ENCODE measurements at places on chromosomes 5 and 9. TPM values are rescaled to one million over a fixed set of nuclear protein-coding genes. Genes with fewer than 3 reads are reported as not detected.

FGF10 gene
- total RNA-seq: not detected

GPX3 gene
- not detected for total RNA-seq

CTXN3 gene
- not detected for total RNA-seq

DNA sequence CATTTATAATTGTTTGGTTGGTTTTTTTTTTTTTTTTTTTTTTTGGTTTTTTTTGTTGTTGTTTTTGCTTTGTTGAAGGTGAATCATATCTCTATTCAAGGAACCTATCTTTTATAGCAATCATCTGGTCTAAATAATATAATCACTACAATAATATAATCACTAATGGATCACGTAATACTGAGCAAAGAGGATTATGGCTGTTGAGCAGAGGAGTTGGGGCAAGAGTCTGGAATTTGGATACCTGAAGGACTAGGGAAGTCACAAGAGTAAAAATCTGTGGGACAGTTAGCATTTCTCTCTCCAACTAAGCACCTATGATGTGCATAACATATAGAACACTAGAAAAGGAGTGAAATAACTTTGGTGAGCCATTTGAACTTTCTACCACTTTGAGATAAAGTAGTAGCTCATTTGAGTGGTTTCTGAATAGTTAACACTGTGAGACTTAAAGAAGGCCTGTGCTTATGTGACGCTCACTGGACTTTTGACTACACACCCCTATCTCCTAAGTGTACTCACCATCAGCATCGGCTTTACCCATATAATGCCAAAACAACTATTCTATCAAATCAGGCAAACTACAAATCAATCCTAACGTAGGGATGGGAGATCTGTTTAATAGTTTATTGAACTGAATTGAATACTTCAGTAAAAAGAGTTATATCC lies 564.9 kb upstream of the TUSC1 start:
- DNase-seq: no peak
- H3K27me3 ChIP-seq: no peaks in the 10 kb centered on the region
- H3K27ac ChIP-seq: no peak overlapping the region
- H3K4me1 ChIP-seq: no peaks in the 10 kb centered on the region
- no peak overlapping the region for H3K4me3 ChIP-seq

GRCh38 chr5:77272206-77272605 lies 61.7 kb downstream of the PDE8B start:
- peaks cover 10% of the 10 kb centered on the region for H3K27me3 ChIP-seq
- peaks cover 6% of the 10 kb centered on the region for H3K4me1 ChIP-seq
- H3K36me3 ChIP-seq: no peaks in the 10 kb centered on the region
- DNase-seq: no peak

GRCh38 chr5:15664961-15665360 lies 165.0 kb downstream of the FBXL7 start:
- no peaks in the 10 kb centered on the region for H3K27me3 ChIP-seq
- H3K4me3 ChIP-seq: no peak overlapping the region
- H3K27ac ChIP-seq: no peak overlapping the region
- H3K36me3 ChIP-seq: no peaks in the 10 kb centered on the region
- DNase-seq: no peak

DNA sequence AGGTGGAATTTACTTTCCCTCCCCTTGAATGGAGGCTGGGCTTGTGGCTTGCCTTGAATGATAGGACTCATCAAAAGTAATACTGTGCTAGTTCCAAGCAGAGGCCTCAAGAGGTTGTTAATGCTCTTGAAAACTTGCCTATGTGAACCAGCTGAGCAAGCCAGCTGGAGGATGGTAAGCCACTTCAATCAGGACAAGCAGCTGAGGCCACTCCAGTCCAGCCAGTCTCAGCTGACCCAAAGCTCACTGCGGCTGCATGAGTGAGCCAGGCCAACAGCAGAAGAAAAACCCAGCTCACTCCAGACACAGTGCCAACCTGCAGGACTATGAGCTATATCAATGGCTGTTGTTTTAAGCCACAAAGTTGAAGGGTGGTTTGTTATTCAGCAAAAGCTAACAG lies 182.8 kb downstream of the MCTP1 start:
- no peaks in the 10 kb centered on the region for H3K4me1 ChIP-seq
- no peak overlapping the region for H3K4me3 ChIP-seq
- DNase-seq: no peak
- H3K27ac ChIP-seq: no peak overlapping the region

DNA sequence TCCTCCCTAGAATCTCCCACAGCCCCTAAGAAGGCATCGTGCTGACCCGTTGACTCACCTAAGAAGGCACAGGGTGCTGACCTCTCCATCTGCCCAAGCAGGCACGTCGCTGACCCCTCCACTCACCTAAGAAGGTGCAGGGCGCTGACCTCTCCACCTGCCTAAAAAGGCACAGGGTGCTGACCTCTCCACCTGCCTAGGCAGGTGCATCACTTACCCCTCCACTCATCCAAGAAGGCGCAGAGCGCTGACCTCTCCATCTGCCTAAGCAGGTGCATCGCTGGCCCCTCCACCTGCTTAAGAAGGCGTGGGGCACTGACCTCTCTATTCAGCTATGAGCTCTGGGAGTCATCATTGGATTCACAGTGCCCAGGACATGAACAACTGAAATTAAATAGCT lies 54.4 kb upstream of the FCN1 start:
- H3K36me3 ChIP-seq: no peaks in the 10 kb centered on the region
- no peak overlapping the region for H3K4me3 ChIP-seq
- H3K27ac ChIP-seq: no peak overlapping the region
- no peaks in the 10 kb centered on the region for H3K4me1 ChIP-seq

DNA sequence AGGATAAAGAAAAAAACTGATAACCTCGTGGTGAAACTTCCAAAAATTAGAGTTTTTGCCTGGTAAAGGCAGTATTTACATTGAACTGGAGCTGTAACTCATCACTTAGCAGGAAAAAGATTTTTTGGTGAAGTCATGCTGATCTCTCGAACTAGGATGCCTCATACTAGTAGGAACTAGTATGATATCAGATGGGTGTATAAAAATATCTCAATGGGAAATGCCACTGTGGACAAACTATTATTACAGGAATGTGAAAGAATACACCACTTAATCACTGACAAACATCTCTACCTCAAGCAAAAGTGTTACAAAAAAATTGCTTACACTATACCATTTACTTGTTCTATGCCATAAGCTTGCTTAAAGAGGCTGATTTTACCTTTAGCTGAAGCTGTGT lies 28.4 kb downstream of the RFX3 start:
- no peak overlapping the region for H3K4me3 ChIP-seq
- no peak for DNase-seq
- H3K36me3 ChIP-seq: peaks cover 7% of the 10 kb centered on the region

GRCh38 chr9:76904661-76905457 lies 1.1 kb downstream of the PRUNE2 start:
- peaks cover 4% of the 10 kb centered on the region for H3K4me1 ChIP-seq
- no peaks in the 10 kb centered on the region for H3K36me3 ChIP-seq
- no peak for DNase-seq
- H3K27ac ChIP-seq: no peak overlapping the region
- H3K27me3 ChIP-seq: peaks cover 58% of the 10 kb centered on the region

DNA sequence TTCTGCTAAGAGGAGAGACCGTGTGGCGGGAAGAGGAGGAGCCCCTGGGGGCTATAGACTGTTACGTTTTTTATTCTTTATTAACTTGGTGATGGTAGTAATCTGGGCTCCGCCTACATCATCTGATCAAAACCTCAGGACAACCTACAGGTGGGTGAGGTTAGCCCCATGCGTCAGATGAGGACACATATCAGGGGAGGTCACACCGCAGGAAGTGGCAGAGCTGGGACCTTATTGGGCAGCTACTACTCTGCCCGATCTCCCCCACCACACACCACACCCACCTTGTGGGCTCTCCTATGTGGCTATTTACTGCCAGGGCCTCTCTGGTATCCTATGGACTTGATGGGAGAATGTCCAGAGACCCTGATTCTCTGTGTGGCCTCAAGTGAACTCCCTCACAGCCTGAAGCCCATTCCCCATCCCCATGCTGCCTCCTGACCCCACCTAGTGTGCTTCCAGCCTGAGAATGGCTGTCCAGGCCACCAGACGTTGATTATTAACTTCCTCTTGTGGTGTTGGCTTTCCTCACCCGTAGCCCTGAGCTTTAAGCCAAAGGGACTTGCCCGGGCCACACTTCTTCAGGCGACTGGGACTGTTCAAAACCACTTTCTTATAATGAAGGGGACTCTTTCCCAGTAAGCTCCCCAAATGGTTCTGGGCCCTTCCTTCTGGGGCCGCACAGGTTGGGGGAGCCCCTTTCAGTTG lies 8.2 kb downstream of the UNC5A start:
- H3K36me3 ChIP-seq: no peaks in the 10 kb centered on the region
- H3K4me3 ChIP-seq: peak overlapping the region; percentile 27
- DNase-seq: peak; percentile 22
- peaks cover 10% of the 10 kb centered on the region for H3K4me1 ChIP-seq
- peaks cover 57% of the 10 kb centered on the region for H3K27me3 ChIP-seq
- no peak overlapping the region for H3K27ac ChIP-seq

- H3K4me1 ChIP-seq: no peaks in the 10 kb centered on the region
- DNase-seq: no peak
- H3K27me3 ChIP-seq: peaks cover 4% of the 10 kb centered on the region
- H3K27ac ChIP-seq: no peak overlapping the region
- no peak overlapping the region for H3K4me3 ChIP-seq
These were observed 179.3 kb downstream of the ALDH1A1 start for GRCh38 chr9:72773570-72773969.

DNA sequence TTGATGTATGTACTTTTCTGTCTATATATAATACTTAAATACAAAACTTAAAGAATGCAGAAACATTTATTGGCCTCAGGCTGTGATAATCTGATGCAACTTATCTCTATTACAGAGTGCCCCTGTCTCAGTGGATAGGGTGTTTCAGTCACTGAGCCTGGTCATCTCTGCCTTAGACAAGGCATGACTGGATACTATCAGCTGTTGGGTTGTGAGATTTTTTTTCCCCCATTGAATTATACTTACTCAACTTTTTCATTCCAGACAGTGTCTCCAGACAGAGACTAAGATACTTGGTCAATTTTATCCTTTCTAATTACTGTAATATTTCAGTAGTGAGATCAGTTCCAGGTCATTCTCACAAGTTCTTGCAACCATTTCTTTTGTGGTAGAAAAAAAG lies 26.7 kb downstream of the XRCC4 start:
- DNase-seq: no peak
- H3K4me1 ChIP-seq: peaks cover 2% of the 10 kb centered on the region

DNA sequence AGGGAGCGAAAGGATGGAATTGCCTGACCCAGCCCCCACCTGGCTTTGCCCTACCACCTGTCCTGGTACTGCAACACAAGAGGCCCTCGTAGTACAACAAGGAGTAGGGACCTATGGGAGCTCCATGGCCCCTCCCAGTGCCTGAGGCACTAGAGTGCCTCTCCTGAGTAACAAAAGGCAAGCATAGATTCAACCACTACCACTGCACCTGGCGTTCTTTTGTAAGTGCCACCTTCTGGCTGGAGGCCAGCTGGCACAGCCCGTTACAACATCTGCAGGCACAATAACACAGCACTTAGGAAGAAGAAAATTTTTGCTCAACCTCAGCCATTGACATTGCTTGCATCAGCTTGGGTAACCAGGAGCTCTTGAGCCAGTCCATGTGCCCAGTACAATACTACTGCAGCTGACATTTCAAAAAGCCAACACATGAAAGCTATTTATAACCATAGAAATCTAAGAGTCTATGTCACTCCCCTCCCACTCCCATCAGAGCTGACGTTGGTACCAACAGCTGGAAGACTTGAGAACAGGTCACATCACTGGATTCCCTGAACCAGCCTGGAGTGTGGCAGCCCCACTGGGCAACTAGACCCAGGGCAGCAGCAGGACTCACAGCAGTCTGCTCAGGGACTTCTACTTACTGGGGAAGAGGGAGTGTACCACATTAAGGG lies 17.7 kb upstream of the FAM174A start:
- no peak overlapping the region for H3K4me3 ChIP-seq
- H3K4me1 ChIP-seq: no peaks in the 10 kb centered on the region
- H3K27ac ChIP-seq: no peak overlapping the region
- no peak for DNase-seq
- H3K27me3 ChIP-seq: peaks cover 6% of the 10 kb centered on the region

DNA sequence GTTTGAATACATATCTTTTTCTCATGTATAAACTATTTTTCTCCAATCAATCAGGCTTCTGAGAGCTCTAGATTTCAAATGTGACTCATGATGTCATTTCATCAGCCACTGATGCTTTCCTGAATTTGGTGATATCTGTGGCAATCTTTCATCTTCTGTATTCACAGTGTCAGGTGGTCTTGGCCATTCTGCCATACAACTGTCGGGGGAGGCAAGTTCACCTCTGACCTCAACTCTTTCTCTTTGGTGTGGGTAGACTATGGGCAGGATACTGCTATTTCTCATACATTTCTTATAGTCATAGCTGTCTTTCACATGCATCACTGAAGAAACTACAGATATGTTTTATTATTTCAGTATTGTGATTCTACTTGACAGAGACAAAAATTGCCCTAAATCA lies 414.1 kb upstream of the MEF2C start:
- H3K4me3 ChIP-seq: no peak overlapping the region
- no peaks in the 10 kb centered on the region for H3K4me1 ChIP-seq
- no peaks in the 10 kb centered on the region for H3K27me3 ChIP-seq
- H3K27ac ChIP-seq: no peak overlapping the region
- no peaks in the 10 kb centered on the region for H3K36me3 ChIP-seq

GRCh38 chr5:147507480-147508126 lies 2.3 kb downstream of the DPYSL3 start:
- no peak overlapping the region for H3K4me3 ChIP-seq
- no peak for DNase-seq
- peaks cover 6% of the 10 kb centered on the region for H3K4me1 ChIP-seq
- no peaks in the 10 kb centered on the region for H3K36me3 ChIP-seq
- peaks cover 32% of the 10 kb centered on the region for H3K27me3 ChIP-seq

DNA sequence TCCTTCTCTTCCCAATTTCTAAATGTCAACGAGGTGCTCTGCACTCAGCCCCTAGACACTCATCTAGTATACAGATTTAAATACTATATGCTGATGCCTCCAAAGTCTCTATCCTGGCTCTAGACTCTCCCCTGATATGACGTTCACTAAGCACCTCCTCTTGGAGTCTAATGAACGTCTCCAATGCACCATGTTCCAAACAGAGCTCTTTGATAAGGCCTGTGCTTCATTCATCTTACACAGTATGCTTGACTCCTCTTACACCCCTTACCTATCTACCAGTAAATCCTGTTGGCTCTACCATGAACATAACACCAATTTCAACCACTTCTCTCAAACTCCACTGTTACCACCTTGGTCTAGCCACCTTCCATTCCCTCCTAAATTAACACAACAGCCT lies 25.7 kb downstream of the OXCT1 start:
- H3K4me1 ChIP-seq: peaks cover 17% of the 10 kb centered on the region
- no peak overlapping the region for H3K27ac ChIP-seq
- no peaks in the 10 kb centered on the region for H3K27me3 ChIP-seq
- DNase-seq: no peak
- H3K36me3 ChIP-seq: peaks cover 23% of the 10 kb centered on the region

- H3K27ac ChIP-seq: no peak overlapping the region
- no peak overlapping the region for H3K4me3 ChIP-seq
- H3K4me1 ChIP-seq: no peaks in the 10 kb centered on the region
These were observed 13.0 kb upstream of the C9orf72 start for GRCh38 chr9:27586304-27586703.
